COR-L47 (cell line): ENCODE measurements at places on chromosomes 4 and X.

DNA sequence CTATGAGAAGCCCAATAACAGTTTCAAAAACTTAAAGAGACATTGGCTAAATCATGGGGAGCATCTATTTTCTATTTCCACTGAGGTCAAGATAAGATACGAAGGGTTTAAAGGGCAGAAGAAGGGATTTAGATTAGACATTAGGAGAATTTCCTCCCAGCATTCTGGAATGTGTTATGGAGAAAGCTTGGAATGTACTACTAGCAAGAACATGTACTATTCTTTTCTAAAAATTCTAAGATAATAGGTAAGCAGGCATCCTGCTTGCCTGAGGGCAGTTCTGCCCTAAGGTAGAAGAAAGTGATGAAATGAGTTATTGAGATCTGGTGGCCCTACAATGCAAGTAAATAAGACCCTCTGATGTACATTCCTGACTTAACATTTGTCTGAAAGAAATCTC is 279.2 kb downstream of the NR3C2 start:
- no peak for DNase-seq

GRCh38 chr4:81898862-81899504 is 427.3 kb upstream of the RASGEF1B start:
- DNase-seq, result no peak

DNA sequence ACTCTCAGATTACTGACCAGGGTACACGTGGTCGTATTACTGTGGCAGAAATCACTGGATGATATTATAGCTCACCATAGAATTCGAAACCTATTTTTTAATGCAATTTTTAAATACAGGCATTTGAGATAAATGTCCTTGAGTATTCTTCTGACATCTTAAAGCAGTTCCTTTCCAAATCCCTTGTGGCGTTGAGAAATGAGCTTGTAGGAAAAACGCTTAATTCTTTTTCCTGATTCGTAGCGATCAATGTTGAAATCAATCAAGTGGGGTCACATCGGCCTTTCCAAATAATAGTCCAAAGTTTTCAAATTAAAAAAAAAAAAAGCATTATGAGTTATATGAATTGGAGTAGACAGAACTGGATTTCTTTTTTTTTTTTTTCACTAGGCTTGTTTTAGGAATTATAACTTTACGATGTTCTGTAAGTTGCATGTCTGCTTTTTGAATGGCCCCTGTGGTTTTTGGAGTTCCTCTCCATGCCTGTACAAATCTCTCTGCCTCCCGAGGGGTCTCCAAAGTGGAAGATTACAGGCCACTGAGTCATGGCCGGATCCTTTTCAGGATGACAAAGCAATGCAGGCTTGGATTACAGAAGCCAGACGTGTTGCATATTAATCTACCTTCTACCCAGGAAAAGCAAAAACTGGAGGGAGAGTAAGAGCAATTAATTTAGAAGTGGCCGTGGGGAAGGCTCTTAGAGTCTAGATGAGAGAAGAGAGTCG is 226.1 kb downstream of the SHOX start:
- no peak for DNase-seq

- DNase-seq, result no peak
Observed at GRCh38 chr4:153205757-153206156, 1.5 kb downstream of the TRIM2 start.

- no peak for DNase-seq
Observed at GRCh38 chr4:143641361-143641760, 59.1 kb downstream of the FREM3 start.

DNA sequence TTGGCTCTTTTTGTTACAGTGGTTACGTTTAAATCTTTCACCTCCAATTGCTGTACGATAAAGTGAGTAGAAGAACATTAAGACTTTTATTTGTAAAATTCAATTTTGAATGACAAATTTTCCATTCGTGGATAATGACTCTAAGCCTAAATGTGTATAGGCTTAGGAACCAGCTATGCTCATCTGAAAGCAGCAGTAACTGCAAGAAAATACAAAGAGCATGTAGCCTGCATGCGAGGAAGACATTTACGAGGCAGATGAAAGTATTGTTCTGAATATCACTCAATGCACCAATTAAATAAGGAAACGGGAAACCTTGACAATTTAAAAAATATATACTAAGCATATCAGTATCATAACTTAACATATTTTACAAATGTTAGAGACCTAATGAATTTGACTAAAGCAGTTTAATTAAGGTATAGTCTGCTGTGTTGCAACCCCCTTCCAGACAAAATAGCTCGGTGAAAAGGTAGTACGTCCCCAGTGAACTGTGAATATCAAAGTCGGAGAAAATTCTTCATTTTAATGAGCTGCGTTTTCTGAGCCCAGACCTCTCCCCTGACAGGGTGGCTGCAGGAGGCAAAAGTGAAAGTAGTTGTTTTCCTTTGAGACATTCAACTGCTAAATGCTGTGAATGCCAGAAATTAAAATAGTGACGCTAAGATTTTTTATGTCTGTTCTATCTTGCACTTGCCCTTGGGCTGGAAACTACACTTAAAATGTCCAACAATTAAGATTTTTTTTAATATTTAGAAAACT is 1236.5 kb upstream of the TENM3 start:
- no peak for DNase-seq

DNA sequence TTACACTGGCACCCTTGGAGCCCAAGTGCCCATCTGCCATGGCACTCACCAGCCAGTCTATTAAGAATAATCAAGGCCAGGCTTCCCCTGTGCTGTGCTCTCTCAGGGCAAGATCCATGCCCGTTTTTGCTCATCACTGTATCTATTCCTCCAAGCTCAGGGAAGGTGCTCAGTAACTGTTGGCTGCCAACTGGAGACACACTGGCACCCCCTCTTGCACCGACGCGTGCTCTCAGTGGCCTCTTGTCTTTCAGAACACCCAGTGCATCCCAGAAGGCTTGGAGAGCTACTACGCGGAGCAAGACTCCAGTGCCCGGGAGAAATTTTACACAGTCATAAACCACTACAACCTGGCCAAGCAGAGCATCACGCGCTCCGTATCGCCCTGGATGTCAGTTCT is 30.1 kb downstream of the NSG1 start:
- DNase-seq, result no peak

- peak; percentile 49 for DNase-seq
Observed at GRCh38 chr4:153143527-153144348, 60.5 kb upstream of the TRIM2 start.

DNA sequence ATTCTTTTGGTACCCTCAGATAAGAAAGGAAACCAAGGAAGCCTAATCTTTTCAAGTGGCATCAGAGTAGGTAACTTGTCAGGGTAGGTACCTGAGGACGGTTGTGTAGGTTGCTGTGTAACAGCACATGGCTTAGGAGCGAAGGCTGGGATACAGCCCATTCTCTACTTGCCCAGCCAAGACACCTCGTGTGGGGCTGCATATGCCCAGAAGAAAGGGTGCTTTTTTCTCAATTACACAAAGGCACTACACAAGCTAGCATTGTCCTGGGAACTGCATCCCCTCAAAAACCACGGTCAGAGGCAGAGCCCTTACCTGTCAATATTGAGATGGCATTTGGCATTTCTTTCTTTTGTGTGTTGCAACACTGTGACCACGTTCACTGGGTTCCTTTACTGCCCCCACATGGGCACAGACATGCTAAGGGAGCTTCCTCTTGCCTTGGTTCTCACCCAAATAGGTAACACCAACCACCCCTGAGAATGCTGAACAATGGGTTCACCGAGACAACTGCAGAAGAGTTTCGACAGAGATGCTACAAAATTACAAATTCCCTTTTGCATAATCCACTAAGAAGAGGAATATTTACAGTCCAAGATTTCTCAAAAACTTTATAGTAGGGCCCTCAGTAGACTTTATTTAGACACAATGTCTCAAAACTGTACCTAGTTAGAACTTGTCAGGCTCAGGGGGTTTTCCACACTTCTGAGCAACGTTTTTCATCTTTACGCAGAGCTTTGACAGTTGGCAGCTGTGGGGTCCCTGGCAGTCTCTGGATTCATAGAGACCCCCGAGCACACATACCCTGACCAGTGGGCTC is 35.8 kb upstream of the TNIP3 start:
- no peak for DNase-seq

DNA sequence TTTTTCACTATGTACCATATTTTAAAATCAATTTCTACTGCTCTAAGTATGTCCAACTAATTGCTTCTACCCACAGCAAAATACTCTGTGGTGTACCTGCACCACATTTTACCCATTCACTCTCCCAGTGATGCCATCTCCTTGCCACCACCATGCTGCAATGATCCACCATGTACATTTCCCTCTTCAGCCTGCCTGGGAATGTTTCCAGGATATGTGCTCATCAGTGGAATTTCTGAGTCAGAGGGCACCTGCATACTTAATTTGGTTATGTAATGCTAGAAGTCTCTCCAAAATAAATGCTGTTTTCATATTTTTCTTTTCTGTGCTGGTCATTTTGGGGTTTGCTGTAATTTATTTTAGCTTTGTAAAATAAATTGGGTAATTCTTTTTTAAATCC is 33.2 kb upstream of the OCIAD2 start:
- no peak for DNase-seq

- DNase-seq, result no peak
Observed at GRCh38 chrX:29948653-29949052, 266.7 kb upstream of the MAGEB2 start.

DNA sequence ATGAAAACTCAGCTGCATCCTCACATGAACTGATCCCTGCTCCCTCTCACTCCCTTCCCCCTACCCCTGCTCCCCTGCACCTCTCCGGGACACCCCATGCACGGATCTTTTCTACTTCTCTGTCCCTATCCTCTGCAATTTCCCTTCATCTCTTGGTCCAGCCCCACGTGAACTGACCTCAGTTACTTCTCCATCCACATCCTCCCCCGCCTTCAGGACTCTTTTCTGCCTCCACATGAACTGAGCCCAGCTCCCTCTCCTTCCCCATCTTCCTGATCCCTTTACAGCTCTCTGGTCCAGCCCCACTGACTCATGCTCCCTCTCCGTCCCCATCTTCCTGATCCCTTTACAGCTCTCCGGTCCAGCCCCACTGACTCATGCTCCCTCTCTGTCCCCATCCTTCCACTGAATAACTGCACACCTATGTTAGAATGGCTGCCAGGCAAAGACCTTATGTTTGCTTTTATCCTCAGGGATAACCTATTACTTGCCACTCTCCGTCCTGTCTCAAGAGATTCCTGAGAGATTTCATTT is 5.6 kb downstream of the CETN2 start:
- DNase-seq, result no peak

DNA sequence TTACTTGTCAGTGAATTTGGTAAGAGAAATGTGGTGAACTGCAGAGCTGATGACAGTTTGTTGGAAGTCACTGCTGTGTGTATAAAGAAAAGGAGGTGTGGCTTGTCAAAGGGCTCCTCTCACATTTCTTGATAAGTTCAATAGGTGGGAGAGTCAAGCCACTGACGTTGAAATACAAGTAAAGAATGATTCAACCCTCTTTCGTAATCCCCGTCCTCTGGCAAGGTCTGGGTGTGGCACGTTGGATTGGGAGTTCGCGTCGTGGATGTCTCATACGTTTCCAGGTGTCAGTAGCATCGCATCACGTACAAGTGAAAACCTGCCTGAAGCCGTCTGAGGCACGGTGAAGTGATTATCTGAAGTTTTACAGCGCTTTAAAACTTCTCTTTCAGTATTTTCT is 76.4 kb downstream of the EGF start:
- DNase-seq, result no peak

DNA sequence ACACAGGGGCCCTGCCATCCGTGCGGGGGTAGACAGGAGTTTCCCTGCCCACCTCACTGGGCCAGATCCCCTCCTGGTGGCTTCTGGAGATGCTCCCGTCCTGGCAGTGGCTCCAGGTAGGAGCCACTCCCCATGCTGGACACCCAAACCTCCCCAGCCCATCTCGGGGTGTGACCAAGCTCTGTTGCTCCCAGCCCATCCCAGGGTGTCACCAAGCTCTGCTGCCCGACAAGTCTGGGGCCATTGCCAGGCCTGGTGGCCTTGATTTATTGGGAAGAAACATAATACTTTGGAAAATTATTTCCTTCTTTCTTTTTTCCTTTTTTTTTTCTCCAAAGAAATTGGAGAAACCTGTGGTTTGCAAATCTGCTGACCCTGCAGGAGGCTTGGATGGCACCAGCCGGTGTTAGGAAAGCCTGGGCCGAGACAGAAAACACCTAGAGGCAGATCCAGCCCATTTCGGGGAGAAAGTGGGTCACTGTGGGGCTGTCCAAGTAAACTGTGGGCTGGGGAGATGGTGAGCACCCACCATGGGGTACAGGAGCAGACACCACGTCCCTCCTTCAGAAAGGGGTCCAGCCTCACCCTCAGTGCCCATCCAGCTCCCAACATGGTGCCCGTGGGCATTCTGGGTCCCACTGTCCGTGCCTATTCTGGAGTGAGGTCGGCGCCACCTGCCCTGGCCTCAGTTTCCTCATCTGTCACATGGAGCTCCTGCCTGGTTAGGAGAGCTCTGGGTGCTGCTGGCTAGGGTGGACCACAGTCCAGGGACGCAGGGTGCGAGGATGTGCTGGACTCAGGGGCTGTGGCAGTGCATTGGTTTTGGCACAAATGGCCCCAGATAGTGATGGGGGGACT is 59.4 kb upstream of the ADRA2C start:
- no peak for DNase-seq

- DNase-seq, result no peak
Observed at GRCh38 chrX:41273638-41274037, 60.3 kb upstream of the DDX3X start.

- no peak for DNase-seq
Observed at GRCh38 chr4:104248726-104249125, 246.0 kb downstream of the CXXC4 start.

- DNase-seq, result peak; percentile 20
Observed at GRCh38 chr4:99248714-99249113, 29.7 kb upstream of the ADH6 start.

- DNase-seq, result peak; percentile 32
Observed at GRCh38 chr4:42501624-42502401, 104.5 kb downstream of the SHISA3 start.

- DNase-seq, result no peak
Observed at GRCh38 chr4:139672732-139673131, 7.1 kb downstream of the MGST2 start.

DNA sequence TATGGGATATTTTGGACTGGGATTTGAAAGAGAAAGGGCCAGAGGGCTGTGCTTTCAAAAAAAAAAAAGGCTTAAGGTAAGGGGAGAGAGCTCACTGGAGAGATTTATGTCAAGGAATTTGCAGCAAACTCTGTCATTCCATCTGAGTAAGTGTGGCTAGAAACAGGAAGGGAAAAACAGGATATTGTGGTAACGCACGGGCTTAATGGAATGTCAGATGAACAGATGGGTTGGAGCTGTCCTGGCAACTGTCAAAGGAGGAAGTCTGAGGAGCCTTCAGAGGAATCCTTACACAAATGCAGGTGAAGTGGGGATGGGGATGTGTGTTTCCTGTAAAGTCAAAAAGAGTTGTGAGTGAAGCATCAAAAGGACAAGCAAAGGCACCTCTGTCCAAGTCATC is 15.1 kb upstream of the NKX3-2 start:
- no peak for DNase-seq
